EL (cell line): ENCODE measurements at places on chromosomes 5 and 9.
A peak's percentile ranks its signal among the peaks of the same experiment; 100 is the strongest.

GRCh38 chr9:76576344-76576743 lies 117.4 kb downstream of the GCNT1 start:
- peak; percentile 77 for DNase-seq

- no peak for DNase-seq
Observed at GRCh38 chr5:91038180-91038808, 344.8 kb downstream of the ARRDC3 start.

DNA sequence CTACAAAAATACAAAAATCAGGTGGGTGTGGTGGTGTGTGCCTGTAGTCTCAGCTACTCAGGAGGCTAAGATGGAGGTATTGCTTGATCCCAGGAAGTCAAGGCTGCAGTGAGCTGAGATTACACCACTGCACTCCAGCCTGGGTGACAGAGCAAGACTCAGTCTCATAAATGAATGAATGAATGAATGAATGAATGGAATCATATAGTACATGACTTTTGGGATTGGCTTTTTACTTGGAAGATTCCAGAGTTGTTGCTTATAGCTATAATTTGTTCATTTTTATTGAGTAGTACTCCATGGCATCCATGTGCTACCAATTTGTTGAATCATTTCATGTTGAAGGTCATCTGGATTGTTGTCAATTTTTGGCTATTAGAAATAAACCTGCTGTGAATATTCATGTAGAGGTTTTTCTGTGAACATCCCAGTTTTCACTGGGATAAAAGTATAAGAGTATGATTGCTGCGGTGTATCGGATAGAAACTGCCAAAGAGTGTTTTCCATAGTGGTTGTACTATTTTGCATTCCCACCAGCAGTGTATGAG lies 19.9 kb downstream of the ERBIN start:
- DNase-seq: peak; percentile 44

DNA sequence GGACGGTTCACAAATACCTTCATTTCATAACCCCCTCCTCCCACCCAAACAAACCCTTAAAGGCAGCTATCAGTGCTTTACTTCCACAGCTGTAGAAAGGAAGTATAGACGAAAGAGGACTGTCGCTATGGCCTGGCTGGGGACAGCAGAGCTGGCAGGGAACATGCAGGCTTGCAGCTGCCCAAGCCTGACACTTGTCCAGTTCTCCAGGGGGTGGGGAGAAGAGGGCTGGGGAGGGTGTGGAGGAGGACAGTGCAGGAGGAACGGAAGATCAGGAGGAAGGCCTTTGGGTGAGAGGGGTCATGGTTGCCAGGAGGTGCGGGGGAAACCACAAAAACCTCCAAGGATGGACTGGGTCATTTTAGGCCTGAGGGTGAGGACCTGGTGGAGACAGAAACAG lies 25.9 kb downstream of the ARPC5L start:
- DNase-seq: no peak

- DNase-seq: peak; percentile 75
Observed at GRCh38 chr5:148740966-148741742, 85.3 kb upstream of the ADRB2 start.

DNA sequence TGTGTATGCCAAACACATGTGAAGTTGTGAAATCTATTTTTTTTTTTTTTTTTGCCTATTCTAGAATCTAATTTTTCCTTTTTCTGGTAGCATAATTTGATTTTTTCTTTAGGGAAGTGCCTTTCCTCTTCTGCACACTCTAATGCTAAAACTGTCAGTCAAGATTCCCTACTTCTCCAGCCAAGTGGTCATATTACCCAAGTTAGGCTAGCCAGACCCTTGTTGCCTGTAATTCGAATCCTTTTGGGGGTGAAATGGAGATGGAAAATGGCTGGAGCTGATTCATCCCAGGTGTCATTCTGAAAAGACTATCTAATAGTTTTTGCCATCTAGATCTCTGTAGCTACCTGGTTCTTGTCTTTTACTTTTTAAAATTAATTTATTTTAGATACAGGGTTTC lies 24.8 kb upstream of the UBAP1 start:
- DNase-seq: no peak

DNA sequence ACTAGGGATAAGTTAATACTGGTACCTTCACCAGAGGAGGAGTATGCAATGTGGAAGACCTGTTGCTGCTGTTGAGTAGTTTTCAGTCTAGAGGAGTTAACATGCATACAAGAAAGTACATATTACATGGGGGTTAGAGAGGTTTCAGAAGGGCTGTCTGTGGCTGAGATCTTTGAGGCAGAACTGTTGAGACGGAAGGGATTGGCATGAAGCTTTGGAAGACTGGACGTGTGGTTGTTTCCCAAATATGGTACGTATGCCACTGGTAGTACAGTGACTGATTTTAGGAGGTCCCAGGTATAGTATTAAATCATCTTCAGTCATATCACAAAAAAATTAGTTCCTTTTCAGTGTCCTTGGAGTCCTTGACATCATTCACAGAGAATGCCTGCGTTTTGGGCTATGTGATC lies 17.6 kb downstream of the TNFAIP8 start:
- no peak for DNase-seq

DNA sequence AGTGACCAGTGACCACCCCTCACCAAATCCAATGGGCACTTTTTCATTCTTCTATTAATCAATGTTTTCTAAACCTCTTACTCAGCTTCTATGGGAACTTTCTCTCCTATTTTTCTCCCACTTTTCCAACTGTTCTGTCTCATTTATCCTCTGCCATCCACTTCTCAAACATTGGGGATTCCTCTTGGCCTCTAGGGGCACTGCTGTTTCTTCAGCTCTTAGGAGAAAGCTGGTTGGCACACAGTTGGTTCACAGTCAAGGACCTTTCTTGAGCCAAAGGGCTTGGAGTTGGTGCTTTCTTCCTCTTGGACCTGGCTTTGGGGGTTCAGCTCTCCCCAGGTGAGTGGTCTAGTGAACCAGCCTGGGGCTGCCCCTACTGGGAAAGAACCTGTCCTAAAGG lies 112.2 kb upstream of the LHFPL2 start:
- no peak for DNase-seq

- no peak for DNase-seq
Observed at GRCh38 chr5:67004730-67005350, 191.8 kb downstream of the CD180 start.

DNA sequence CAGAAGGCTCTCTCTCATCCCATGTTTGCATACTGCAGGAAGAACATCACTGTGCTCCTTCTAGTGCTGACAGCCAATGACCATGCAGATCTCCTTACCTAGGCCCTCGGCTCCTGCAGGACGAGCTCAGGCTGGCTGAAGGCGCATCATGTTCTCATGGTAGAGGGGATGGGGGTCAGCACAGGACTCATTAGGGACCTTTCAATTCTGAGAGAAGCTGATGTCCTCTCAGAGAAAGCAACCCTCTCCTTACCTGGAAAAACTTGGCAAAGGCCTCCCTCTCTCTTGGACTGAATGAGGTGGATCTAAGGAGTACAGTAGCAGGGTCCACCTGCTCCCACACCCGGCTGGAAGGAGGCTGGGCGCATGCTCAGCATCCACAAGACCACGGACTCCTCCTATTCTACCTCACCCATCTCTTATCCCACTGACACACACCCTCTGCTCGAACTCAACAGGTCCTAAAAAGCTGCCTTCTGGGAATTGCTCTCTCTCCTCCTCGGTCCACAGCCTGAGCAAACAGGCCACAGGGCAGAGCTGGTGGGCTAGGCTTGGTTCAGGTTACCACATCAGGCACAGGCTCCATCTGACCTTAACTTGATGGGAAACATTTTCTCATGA lies 2.9 kb downstream of the IPPK start:
- no peak for DNase-seq

DNA sequence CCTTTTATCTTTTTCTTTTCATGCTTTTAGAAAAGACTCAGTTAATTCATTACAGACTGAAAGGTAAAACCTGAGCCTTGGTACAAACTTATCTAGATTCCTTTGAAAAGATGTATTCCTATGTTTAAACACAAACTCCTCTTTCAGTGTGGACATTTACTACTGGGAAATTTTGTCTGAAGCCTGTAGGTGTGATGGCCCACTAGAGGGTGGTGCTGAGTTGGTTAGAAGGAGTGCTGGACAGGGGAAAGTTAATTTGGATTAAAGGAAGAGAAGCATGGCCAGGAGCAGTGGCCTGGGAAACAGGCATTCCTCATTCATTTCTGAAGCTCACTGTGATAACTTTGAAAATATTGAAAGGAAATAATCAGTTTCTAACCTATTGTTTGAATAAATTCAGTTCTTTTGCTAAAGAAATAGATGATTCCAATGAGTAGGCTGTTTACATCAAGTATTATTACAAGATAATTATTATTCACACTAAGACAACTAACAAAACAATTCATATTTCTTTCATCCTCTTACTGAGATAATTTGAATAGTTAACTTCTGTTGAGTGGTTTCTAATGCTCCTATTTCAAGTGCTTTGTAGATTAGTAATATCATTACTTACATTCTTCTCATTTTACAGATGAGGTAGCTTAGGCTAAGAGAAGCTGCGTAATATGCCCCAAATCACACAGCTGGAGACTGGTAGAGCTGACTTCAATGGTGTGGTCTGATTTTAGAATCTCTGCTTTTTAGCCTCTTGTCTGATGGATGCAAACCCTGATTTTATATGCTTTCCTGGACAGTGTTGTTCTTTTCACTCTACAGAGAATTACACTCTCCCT lies 150.9 kb downstream of the ADGRV1 start:
- DNase-seq: peak; percentile 49

- DNase-seq: no peak
Observed at GRCh38 chr9:89281106-89281505, 29.9 kb upstream of the CKS2 start.

- no peak for DNase-seq
Observed at GRCh38 chr9:5013374-5013773, 28.3 kb downstream of the JAK2 start.

- DNase-seq: no peak
Observed at GRCh38 chr5:142455856-142456255, 131.0 kb upstream of the SPRY4 start.

- no peak for DNase-seq
Observed at GRCh38 chr5:7795306-7795705, 55.6 kb downstream of the CFAP90 start.

- DNase-seq: no peak
Observed at GRCh38 chr5:133866160-133866902, 102.1 kb downstream of the C5orf15 start.

DNA sequence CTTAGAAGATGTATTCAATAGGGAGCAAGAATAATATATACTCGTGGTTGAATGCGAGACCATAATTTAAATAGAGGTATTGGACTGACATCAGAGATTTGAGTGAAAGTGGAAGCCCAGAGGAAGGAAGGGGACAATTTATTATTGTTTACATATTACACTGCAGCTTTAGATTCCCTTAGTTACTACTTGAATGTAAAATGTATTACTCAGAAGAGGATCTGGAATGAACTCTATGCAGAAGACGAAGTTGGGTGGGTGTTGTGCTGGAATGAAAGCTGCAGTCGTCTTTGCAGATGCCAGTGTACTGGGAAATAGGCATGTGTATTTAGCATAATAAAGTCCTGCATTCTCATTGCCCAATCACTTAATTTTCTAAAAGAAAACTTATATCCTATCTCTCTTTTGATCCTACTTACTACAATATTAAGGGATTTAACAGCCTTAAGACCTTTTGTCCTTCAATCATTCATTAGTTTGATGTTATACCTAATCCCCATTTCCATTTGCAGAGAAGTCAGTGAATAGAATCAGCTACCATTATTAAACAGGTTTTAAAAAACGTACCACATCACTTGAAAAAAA lies 570.7 kb upstream of the WWC1 start:
- peak; percentile 56 for DNase-seq

DNA sequence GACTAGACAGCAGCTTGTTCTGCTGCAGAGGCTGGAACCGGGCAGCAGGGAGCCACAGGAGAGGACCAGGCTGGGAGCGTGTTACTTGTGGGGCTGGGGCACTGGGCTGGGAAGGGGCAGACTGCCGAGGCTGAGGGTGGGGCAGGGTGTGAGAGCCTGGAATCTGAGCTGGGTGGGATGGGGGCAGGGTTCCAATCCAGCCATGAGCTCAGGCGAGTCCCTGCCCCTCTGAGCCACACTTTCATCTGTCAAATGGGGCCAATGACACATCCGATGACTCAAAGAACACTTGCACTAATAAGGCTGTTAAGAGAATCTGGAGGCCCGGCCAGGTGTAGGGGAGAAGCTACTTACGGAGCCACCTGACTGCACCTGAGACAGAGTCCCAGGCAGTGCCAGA lies 18.7 kb upstream of the WDR38 start:
- peak; percentile 66 for DNase-seq

DNA sequence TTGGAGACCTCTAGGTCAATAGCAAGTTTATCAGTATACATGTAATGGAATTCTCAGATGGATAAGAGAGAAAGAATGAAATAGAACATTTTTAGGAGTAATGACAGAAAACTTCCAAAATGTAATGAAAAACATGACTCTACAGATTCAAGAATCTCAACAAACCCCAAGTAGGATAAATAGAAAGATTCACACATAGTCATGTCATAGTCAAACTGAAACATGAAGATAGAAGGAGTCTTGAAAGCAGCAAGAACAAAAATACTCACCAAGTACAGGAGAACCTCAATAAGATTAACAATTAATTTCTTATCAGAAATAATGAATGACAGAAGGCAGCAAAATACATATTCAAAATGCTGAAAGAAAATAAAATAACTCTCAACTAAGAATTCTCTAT lies 164.5 kb downstream of the SPATA31D1 start:
- no peak for DNase-seq

GRCh38 chr9:131992906-131993657 lies 86.6 kb downstream of the MED27 start:
- DNase-seq: no peak

- DNase-seq: peak; percentile 88
Observed at GRCh38 chr9:13267743-13268142, 11.7 kb downstream of the MPDZ start.

DNA sequence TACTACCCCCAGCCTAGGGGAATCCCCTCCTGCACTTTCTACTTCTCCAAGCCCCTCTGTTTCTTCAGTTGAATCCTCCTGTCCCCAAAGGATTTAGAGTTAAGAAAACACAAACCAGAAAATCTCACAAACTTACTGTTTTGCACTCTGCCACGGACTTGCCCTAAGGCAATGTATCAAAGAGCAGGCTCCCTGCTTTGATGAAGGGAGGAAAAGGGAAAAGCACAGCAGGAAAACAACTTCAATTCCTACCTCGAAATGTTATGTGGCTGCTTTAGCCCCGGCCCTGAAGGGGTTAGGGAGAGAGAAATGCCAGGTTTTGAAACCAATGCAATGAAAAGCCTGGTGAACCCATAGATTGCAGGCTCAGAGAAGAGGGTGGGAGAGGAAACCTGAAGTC lies 254.7 kb downstream of the MAN2A1 start:
- no peak for DNase-seq
